ENCODE measurements at places on chromosomes 11 and 22.
A peak's percentile ranks its signal among the peaks of the same experiment; 100 is the strongest.

GRCh38 chr22:20008221-20008995, 8.2 kb downstream of the ARVCF start:
- DNase-seq, result no peak

DNA sequence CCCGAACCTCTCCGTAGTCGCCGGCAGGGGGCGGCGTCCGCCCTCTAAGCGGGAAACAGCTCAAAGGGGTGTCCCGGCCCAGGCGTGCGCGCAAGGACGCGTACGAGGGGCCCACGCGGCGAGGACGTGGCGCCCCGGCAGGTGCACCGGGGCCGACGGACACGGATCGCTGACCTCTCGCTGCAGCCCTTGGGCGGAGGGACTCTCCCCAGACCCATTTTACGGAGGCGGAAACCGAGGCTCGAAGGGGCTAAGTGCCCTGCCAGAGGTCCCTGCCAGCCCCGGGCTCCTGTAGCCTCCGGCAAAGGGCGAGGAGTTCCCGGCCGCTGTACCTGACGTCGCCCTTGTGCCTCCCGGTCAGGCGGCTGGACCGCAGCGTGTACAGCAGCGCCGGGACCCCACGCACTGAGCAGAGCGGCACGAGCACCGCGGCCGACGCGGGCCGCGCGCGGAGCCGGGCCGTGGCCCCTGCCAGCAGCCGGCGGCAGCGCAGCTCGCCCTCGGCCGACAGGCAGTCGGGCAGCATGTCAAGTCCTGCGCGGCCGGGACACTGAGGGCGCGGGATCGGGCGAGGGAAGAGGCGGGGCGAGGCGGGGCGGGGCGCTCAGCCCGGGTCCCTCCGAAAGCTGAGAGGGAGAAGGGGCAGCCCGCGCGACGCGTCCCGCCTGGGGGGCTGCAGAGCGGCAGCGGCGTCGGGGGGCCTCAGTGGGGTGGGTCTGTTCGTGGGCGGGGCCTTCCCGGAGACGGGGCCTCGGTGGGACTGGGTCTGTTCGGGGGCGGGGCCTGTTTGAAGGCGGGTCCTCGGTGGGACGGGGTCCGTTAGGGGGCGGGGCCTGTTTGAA, at the start of gene NUDT8:
TSS of gene NUDT8 (minus strand) at position 552 of the 842 bp plus-strand sequence. CDS start at position 526, 26 bp downstream.
- DNase-seq, result peak; percentile 83

- DNase-seq, result no peak
Observed at GRCh38 chr11:108916935-108917334, 252.1 kb downstream of the DDX10 start.

- DNase-seq, result no peak
Observed at GRCh38 chr22:42805998-42806830, 50.9 kb downstream of the ARFGAP3 start.

GRCh38 chr11:110454609-110455008, 24.9 kb downstream of the FDX1 start:
- no peak for DNase-seq

GRCh38 chr22:26770624-26771023, 113.2 kb downstream of the MIAT start:
- DNase-seq, result no peak

GRCh38 chr11:57235761-57236703, 1.0 kb downstream of the APLNR start:
- DNase-seq, result no peak

GRCh38 chr11:68569357-68569756, 108.8 kb downstream of the PPP6R3 start:
- DNase-seq, result no peak

GRCh38 chr22:42308892-42309468, 38.5 kb upstream of the TCF20 start:
- no peak for DNase-seq

- DNase-seq, result peak; percentile 59
Observed at GRCh38 chr22:41532908-41533825, 11.1 kb downstream of the POLR3H start.

GRCh38 chr11:109707411-109707810, 285.4 kb downstream of the C11orf87 start:
- no peak for DNase-seq

- DNase-seq, result no peak
Observed at GRCh38 chr11:113884361-113884836, 9.0 kb upstream of the USP28 start.

DNA sequence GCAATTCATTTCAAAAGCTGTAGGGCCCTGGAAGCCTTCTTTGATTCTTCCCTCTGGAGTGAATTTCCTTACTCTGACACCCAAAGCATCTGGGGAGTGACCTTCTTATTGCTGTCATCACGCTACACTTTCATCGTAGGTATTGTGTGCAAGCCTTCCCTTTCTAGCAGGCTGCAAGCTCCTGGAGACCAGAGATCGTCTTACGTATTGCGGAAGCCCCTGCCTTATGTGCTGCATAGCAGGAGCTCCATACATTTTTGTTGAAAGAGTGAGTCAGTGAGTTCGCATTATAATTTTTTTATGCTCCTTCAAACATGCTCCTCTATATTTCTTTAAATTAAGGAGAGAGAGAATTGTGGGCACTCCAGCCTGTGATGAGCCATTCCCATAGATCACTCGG, 21.2 kb upstream of the TMEM218 start:
- DNase-seq, result no peak

GRCh38 chr11:131052367-131052766, 136.1 kb upstream of the SNX19 start:
- DNase-seq, result no peak
